ENCODE measurements at places on chromosomes 7 and 10.

DNA sequence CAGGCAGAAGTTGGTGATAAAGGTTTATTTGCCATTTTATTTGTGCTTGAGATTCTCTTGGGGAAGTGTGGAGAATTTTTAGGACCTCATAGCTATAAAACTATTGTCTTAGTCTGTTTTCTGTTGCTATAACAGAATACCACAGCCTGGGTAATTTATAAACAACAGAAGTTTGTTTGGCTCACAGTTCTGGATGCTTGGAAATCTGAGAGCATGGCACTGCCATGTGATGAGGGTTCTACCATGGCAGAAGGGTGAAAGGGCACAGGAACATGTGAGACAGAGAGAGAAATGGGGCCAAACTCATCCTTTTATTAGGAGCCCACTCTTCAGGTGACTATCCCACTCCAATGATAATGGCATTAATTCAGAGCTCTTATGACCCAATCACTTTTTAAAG lies 12.3 kb downstream of the SUN3 start:
- DNase-seq: no peak

GRCh38 chr7:152178405-152179058 lies 153.1 kb downstream of the GALNT11 start:
- no peak for DNase-seq

- no peak for DNase-seq
Observed at GRCh38 chr10:34033078-34033477, 698.6 kb upstream of the NRP1 start.

- DNase-seq: peak; percentile 55
Observed at GRCh38 chr10:77641788-77642397, 4.3 kb upstream of the KCNMA1 start.

- DNase-seq: no peak
Observed at GRCh38 chr7:92699966-92700514, 109.8 kb upstream of the FAM133B start.

GRCh38 chr7:116421298-116421697 lies 78.2 kb upstream of the CAV2 start:
- no peak for DNase-seq

DNA sequence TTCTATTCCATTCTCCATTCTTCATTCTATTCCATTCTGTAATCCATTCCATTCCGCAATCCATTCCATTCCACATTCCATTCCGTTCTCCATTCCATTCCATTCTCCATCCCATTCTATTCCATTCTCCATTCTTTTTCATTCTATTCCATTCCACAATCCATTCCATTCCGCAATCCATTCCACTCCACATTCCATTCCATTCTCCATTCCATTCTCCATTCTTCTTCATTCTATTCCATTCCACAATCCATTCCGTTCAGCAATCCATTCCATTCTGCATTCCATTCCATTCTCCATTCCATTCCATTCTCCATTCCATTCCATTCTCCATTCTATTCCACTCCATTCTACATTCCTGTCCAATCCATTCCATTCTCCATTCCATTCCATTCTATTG lies 85.2 kb downstream of the NSUN6 start:
- no peak for DNase-seq

DNA sequence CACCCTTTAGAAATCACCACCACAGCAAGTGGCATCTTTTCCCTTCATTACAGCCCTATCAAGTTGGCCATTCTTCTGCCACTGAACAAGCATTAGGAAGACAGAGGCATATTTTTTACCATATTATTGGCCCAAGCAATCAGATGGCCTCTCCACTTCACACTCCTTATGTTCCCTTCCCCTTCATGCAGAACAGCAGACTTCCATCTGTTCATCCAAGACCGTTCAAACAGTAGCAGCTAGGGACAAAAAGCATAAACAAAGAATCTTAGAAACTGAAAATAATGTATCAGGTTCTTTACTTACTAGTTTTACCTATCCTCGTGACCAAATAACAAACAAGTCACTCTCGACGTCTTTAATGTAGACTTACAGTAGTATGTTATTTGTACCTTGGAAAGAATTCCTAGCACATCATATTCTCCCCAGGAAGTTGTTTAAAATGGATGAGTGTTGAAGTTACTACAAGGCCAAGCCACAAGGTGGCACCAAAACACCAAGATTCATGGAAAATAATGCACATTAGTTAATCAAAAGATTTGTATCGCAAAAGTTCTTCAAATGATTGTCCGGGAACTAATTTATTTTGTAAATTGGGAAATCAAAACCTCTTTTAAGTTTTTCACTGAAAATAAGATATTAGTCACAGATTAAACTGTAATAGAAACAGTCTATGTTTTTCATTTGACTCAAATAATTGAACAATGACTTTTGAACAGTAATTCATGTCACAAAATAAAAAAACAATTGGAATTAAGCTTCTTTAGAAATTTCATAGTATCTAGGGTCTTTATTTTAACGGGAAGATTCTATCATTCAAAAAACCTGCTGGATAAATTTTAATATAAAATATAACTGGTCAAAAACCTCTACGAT lies 112.1 kb downstream of the VPS41 start:
- DNase-seq: no peak

DNA sequence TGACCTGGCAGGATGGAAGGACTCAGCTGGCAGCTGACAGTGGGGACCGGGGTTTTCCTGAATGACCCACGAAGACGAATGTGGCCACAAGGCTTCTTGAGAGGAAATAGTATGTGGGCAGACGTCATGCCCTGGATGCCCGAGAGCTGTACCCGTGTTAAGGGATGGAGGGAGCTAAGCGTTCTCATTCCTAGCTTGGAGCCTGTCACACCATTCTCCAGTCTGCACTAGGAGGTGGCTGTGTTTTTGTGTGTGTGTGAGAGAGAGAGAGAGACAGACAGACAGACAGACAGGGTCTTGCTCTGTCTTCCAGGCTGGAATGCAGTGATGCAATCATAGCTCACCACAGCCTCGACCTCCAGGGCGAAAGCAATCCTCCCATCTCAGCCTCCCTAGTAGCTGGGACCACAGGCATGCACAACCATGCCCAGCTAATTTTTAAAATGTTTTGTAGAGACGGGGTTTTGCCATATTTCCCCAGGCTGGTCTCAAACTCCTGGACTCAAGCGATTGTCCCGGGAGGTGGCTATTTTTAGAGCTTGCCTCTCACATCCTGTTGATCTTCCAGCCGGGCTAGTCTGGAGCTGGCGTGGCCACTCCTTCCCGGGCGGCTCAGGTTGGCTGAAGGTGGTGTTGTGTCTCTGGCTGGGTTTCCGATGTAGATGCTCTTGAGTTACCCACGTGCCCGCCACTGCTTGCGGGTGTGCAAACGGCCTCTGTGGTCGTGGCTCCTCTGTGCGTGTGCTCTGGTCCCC lies 2.1 kb downstream of the AMZ1 start:
- no peak for DNase-seq

DNA sequence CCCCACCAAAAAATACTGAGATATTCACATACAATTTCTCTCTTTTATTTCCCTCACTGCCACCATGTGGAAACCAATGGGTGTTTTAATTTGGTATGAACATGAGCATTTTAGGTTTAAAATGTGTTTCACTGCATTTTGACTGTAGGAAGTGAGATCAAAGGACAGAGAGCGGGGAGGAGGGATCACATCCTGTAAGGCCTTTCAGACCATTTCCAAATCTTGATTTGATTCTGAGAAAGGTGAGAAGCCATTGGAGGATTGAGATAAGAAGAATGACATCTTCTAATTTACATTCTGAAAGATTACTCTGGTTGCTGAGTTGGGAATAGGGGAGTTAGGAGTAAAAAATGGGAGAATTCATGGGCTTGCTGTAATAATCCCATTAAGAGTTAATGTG lies 42.5 kb downstream of the GPR141 start:
- no peak for DNase-seq

DNA sequence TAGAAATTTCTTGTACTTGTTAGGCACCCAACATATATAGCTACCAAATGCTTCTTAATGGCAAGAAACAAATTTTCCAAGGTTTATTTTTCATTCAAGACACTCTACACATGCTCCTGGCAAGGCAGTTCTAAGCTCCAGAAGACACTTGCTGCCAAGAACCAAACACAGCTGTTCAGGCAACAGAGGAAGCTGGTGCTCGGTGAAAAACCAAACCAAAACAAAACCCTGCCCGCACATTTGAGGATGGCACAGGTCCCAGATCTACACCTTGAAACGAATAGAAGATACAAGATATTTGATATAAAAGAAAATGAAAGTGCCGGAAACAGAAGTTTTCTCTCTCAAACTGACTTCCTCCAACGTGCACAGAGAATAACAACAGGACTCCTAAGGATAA lies 4.9 kb upstream of the DNTT start:
- no peak for DNase-seq

DNA sequence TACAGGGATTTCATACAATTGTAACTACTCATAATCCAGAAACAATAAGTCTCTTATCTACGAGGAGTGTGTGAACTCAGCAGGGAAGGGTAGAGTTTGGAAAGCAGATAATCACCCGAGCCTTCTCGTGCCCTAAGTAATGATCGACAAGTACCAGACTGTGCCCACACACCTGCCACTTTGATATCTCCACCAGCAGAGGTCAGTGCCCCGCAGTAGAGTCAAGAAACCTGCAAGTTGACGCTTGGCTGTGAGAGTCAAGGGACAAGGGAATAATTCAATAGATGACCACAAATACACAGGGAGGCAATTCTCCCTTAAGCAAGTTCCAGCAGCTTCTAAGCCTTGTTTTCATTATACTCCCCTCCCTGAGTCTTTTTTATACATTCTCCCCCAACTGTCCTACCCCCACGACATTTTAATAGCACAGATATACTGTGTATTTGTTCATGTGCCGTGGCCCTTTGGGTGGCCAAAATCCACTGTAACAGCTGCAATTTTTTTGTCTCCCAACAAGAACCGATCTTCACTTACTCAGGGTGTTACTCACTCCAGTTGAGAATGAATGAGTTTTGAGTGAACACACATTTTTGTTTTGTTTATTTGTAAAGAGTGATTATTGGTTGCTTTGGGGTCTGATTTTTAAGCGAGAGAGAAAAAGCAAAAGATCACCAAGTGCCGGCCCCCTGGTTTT lies 106.9 kb upstream of the RHEB start:
- no peak for DNase-seq

GRCh38 chr10:68559841-68560185 lies 324 bp upstream of the TET1 start:
- no peak for DNase-seq

GRCh38 chr10:47299611-47300428 lies at the start of gene GDF10:
GDF10 (plus strand) TSS chr10:47300197; CDS start chr10:47300652, 455 bp downstream.
- no peak for DNase-seq

- no peak for DNase-seq
Observed at GRCh38 chr10:105473170-105473569, 832.1 kb downstream of the SORCS3 start.

- DNase-seq: no peak
Observed at GRCh38 chr7:39816462-39817060, 133.5 kb upstream of the CDK13 start.

DNA sequence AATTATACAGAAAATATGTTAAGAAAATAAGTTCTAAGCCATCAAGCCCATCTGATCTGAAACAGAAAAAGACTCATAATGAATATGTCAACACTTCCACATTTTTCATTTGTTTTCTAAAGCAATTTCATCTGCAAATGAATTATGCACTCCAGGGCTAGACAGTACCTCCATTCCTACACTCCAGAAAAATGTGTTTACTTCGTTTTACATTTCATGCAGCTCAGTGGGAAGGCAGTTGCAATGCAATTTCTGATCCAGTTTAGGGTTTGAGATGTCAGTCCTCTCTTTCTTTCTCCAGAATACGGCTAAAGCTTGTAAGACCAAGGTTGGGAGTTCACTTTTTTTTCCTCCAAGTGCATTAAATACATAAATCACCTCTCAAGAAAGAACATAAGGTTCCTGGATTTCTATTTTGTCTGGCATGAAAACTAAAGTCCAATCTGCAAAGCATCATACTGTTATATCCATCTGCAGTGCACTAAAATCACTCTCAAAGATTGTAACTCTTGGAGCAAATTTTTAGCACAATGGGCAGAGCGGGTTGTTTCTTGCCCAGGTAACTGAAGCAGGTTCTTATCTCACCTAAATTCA lies 348.8 kb upstream of the C7orf33 start:
- DNase-seq: no peak

- peak; percentile 57 for DNase-seq
Observed at GRCh38 chr7:98745722-98746318, 124.0 kb downstream of the TMEM130 start.

DNA sequence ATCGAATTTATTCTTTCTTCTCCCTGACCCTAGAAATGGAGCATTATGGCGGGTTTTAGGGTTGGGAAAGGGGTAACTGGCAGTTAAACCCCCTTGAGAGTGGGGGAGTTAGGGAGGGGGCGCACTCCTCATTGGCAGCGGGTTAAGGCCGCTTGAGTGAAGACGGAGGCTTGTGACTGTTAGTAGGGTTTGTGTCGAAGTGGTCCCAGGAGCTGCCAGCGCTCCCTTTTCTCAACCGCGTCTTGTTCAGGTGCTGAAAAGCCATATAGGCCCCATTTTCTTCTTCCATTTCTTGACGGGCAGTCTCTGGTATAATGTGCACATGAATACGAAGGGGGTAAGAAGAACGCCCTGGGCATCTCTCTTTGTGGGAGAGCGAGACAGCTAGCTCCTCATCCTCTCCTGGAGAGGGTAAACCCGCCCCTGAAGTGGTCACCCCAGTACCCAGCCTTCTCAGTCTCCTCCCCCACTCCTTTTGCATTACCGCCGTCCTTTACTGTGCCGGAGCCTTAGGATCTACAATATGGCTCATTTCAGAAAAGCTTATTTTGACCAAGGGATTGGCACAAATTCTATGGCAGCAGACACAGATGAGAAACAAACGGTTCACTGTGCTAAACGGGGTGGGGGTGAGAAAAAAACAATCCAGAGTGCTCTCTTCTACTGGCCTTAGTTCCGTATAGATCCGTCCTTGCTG lies 836 bp downstream of the KMT2E start:
- DNase-seq: no peak

DNA sequence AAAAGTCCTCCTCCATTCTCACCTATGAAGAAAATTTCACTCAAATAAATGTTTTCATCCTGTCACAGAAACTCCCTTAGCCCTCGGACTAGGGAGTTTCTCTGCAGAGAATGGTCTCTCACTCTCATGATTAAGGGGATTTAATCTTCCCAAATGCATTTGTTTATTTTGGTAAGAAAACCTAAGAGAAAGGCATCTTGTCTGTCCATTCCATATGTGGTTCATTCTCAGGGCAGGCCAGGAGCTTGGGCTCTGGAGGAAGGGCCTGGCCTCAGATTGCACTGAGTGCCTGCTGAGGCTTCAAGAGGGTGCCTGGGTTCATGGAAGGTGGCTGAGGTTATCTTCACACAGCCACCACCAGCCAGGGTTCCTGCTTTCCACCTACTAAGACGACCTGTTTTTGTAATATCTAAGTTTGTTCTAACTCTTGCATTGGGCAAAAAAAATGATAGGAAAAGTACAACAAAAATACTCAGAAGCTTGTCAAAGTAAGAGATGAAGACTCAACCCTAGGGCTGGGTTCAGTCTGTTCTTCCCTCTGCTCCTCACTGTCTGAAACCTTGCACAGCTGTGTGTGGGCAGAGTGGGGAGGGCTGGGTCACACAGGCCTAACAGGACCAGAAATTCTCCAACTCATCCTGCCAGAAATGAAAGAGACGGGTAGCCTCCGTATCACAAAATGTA lies 186.7 kb downstream of the CXCL12 start:
- DNase-seq: no peak

All from D721Med (cell line).